IMR-90 (cell line): ENCODE measurements at places on chromosomes 16 and 17. TPM values are rescaled to one million over a fixed set of nuclear protein-coding genes. Genes with fewer than 3 reads are reported as not detected.

The TRIM37 gene
- 9.4 and 12.1 TPM in 2 replicates for polyA plus RNA-seq

The CTRB1 gene
- not detected in 2 replicates for polyA plus RNA-seq

The ATP1B2 gene
- polyA plus RNA-seq = 0.02 TPM in 1 of 2 replicates, not detected in the other

The NLK gene
- 13.8 and 15.3 TPM in 2 replicates for polyA plus RNA-seq

The RGS11 gene
- 0.48 and 0.49 TPM in 2 replicates for polyA plus RNA-seq

The G6PC1 gene
- not detected in 2 replicates for polyA plus RNA-seq

- H3K27me3 ChIP-seq = peaks cover 41% of the 10 kb centered on the region
- no peak overlapping the region for H3K27ac ChIP-seq
- H3K4me3 ChIP-seq = no peak overlapping the region
- no peaks in the 10 kb centered on the region for H3K36me3 ChIP-seq
Observed at GRCh38 chr17:78267253-78268073, 36.0 kb downstream of the TMEM235 start.

DNA sequence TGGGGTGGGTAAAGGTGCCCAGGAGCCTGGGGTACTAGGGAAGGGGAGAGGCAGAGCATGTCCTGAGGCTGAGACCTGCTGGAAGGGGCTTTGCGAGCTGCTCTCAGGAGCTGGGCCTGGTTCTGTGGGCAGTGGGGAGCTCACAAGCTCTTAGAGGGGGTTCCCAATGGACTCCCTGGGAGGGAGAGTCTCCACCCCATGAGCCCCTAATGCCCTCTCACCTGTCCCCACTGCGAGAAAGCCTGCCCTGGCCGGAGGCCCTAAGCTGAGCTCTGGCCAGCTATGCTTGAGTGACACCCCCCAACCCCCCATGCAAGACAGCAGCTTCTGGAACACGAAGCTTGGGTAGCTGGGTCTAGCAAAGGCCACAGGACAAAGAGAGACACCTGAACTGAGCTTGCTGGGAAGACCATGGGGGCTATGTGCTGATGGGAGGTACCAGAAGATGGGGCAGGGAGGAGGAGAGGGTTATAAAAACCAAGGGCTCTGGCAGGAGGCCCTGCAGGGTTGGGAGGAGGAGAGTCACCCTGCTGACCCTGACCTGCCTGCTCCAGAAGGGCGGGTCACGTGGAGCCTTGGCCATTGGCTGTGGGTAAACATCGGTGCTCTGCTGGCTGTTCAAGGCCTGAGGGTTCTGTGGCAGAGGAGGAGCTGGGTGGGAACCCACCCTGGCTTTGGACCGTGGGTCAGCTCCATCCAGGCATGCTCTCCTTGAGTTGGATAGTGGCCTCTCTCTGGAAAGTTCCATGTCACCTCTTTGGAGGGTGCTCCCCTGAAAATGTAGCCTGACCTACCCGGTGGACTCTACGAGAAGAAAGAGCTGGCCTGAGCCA lies 106.7 kb downstream of the RAB11FIP4 start:
- no peak overlapping the region for H3K27ac ChIP-seq
- H3K4me1 ChIP-seq = no peaks in the 10 kb centered on the region
- no peak for DNase-seq
- H3K36me3 ChIP-seq = no peaks in the 10 kb centered on the region
- peaks cover 60% of the 10 kb centered on the region for H3K27me3 ChIP-seq
- H3K4me3 ChIP-seq = no peak overlapping the region

DNA sequence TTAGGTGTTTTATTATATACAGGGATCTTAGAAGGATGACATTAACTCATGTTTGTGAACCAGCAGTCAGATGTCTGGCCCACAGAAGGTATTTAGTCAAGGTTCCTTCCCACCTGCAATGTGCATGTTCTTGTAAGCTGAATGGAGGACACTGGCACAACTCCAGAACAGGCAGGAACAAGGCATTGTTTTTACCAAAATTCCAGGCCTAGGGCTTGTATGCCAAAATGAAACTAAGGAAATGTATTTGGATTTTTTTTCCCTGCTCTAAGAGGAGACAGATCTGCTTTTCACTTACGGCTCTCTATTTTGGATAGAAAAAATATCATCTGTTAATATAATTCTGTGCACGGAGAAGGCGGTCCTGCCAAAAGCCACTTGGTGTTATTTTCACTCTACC lies 312.5 kb downstream of the GRIN2A start:
- no peak overlapping the region for H3K4me3 ChIP-seq
- no peak overlapping the region for H3K27ac ChIP-seq
- H3K36me3 ChIP-seq = no peaks in the 10 kb centered on the region
- no peaks in the 10 kb centered on the region for H3K4me1 ChIP-seq

GRCh38 chr17:63649813-63650212 lies 27.6 kb downstream of the MAP3K3 start:
- no peaks in the 10 kb centered on the region for H3K27me3 ChIP-seq
- H3K36me3 ChIP-seq = peaks cover 18% of the 10 kb centered on the region
- peaks cover 5% of the 10 kb centered on the region for H3K4me1 ChIP-seq
- no peak overlapping the region for H3K27ac ChIP-seq
- DNase-seq = no peak
- H3K4me3 ChIP-seq = no peak overlapping the region

- H3K4me3 ChIP-seq = no peak overlapping the region
- H3K4me1 ChIP-seq = no peaks in the 10 kb centered on the region
- H3K27ac ChIP-seq = no peak overlapping the region
- no peaks in the 10 kb centered on the region for H3K36me3 ChIP-seq
Observed at GRCh38 chr16:76193906-76194615, 83.1 kb upstream of the CNTNAP4 start.

DNA sequence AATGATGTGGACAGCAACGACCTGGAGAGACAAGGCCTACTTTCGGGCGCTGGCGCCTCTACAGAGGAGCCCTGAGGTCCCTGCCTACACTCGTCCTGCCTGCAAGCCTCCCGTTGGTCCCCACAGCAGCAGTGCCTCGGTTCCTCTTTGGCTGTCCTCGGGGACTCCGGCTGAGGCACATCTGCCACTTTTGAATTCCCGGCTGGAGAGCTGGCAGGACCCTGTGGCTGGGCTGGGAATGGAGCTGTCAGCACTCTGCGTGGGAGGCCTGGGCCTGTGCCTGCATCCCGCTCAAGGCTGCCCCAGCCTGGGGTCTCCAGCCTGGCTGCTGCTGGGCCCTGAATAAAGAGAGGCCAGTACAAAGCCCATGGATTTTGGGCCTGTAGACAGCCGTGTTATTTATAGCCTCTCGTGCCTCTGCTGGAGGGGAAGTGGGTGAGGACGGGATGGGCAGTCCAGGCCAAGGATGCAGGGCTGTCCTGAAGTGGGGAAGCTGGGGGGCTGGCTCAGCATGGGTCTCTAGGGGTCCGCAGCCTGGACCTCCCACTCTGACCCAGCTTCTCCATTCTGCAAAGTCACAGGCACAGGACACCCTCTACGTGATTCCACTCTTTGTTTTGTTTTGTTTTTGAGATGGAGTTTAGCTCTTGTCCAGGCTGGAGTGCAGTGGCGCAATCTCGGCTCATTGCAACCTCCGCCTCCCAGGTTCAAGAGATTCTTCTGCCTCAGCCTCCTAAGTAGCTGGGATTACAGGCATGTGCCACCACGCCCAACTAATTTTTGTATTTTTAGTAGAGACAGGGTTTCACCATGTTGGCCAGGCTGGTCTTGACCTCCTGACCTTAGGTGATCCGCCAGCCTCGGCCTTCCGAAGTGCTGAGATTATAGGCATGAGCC lies 10.6 kb upstream of the SPNS2 start:
- peaks cover 13% of the 10 kb centered on the region; the same call in 1 of the 2 replicates for H3K27me3 ChIP-seq
- no peaks in the 10 kb centered on the region for H3K4me1 ChIP-seq
- H3K27ac ChIP-seq = no peak overlapping the region
- no peak for DNase-seq
- no peaks in the 10 kb centered on the region for H3K36me3 ChIP-seq
- H3K4me3 ChIP-seq = no peak overlapping the region

DNA sequence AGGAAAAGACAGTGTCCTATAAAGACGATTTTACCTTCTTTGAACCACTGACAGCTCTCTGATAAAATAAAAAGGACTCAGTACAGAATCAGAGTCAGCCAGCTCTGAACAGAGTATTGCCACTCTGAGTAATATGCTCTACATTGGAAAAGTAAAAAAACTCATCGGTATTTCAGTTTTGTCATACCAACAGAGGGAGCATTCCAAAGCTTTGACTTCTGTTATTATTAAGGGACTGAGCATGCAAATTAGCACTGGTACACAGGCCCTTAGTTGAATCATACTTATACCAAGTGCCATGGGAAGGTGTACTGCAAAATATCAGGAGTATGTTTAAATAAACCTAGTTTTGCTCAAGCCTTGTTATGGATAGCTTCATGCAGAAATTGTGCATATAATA lies 509.0 kb upstream of the KIF2B start:
- no peak overlapping the region for H3K27ac ChIP-seq
- H3K27me3 ChIP-seq = no peaks in the 10 kb centered on the region
- no peaks in the 10 kb centered on the region for H3K36me3 ChIP-seq
- no peaks in the 10 kb centered on the region for H3K4me1 ChIP-seq
- H3K4me3 ChIP-seq = no peak overlapping the region

DNA sequence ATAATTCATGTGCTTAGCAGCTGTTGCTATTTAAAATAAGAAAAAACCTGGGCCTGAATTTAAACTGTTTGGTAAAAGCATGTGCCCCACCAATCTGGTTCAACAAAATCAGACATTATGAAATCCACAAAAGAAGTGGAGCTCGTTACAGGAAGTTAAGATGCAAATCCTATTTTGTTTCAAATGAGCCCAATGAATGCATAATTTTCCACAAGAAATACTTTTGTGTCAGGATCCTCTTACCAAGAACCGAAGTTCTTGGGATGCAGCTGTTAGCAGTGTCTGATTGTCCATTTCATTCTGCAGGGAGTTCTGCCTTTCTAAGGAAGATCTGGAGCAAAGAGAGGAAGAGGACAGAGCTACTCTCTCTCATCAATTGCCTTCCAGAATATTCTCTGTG lies 105.7 kb upstream of the RBBP6 start:
- DNase-seq = no peak
- no peaks in the 10 kb centered on the region for H3K4me1 ChIP-seq
- H3K27ac ChIP-seq = no peak overlapping the region
- no peaks in the 10 kb centered on the region for H3K36me3 ChIP-seq
- no peak overlapping the region for H3K4me3 ChIP-seq

- no peaks in the 10 kb centered on the region for H3K27me3 ChIP-seq
- no peak overlapping the region for H3K27ac ChIP-seq
- H3K4me1 ChIP-seq = peaks cover 13% of the 10 kb centered on the region
- DNase-seq = no peak
Observed at GRCh38 chr17:43547189-43547550, 1.0 kb upstream of the ETV4 start.

- no peaks in the 10 kb centered on the region for H3K36me3 ChIP-seq
- DNase-seq = no peak
- peaks cover 30% of the 10 kb centered on the region for H3K4me1 ChIP-seq
- no peak overlapping the region for H3K4me3 ChIP-seq
Observed at GRCh38 chr16:73040136-73040535, 7.8 kb downstream of the ZFHX3 start.

DNA sequence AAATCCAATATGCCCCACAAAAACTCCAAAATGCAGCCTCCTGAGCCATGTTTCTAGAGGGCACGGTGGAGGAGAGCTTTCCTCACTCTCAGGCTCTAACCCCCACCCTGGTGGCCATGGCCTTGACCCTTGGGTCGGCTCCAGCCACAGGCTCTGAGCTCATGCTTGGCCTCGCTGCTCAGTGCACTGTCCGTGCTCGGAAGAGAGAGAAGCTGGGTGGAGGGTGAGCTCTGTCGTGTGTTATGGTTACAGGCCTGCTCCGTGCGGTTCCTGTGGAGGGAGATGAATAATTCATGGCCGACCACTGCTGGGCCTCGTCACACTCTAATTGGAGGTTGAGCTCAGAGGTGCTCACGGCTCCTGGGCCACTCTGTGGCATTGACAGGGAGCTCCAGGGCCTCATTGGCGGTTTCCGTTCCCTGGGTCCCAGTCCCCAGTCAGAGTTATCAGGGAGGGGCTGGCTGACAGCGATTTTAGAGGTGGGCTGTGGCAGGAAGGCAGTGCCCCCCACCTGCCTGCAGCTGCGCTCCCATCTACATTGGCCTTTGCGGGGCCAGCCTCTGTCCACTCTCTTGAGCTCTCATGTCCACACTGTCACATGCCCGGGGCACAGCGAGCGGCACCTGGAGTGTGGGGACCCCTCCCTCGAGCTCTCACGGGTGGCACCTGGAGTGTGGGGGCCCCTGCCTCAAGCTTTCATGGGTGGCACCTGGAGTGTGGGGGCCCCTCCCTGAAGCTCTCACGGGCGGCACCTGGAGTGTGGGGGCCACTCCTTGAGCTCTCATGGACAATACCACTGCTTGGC lies 24.9 kb downstream of the ACSF3 start:
- H3K27me3 ChIP-seq = no peaks in the 10 kb centered on the region
- H3K4me1 ChIP-seq = no peaks in the 10 kb centered on the region
- H3K36me3 ChIP-seq = peaks cover 61% of the 10 kb centered on the region

DNA sequence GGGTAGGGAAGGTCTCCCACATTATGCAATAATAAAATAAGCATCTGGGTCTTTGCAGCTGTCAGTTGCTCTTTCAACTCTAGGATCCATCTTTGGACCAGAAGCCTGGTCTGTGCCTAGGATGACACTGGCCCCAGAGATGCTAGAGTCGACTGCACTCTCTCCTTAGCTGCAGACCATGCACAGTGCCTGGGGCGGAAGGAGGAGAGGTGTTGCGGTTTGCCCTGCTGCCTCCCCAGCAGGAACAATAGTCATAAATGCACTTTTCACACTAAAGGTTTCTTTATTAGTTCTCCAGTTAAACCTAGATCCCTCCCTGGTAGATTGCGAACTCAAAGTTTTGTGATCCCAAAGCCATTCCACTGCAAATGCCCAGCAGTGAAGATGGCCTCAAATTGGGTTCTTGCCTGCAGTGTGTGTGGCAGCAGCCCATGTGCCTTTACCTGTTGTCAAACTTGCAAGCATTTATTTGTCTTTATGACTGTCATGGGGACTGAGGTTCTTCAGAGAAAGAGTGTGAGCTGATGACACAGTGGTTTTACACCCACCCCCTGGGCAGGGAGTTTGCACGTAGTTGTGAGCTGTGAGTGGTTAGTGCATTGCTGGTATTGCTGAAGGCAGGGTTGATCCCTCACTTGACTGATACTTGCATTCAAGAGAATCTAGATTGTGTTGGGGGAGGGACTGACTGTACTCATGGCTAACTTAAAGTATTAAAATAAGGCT lies 10.3 kb downstream of the ATXN1L start:
- no peaks in the 10 kb centered on the region for H3K4me1 ChIP-seq
- H3K27me3 ChIP-seq = no peaks in the 10 kb centered on the region
- H3K4me3 ChIP-seq = no peak overlapping the region
- H3K36me3 ChIP-seq = peaks cover 43% of the 10 kb centered on the region

DNA sequence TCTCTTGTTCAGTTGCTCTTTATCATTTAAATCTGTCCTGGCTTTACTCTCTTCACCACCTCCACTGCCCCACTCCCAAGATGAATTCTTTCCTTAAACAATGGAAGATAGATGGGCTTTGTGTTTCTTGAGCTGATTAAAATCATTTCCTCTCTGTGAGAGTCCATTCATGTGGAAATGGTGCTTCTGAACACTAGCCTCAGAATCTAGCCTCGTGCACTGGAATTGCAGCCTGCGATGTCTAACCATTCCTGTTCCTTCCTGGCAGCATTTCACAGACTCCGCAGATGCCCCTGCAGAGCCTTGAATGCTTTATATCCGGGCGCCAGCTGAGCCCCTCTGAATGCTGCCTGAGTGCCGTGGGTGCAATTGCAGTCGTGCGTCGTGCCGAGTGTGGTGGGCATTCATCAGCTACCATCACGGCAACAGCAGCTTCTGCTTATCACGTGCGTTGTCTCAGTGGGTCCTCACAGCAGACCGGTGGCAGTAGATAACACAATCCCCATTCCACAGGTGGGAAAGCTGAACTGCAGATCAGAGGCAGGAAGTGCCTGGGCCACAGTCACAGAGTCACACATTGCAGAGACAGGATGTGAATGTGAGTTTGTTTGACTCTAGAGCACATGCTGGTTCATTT lies 172.8 kb upstream of the WSCD1 start:
- no peak overlapping the region for H3K27ac ChIP-seq
- no peaks in the 10 kb centered on the region for H3K36me3 ChIP-seq
- DNase-seq = no peak
- no peaks in the 10 kb centered on the region for H3K27me3 ChIP-seq
